ENCODE measurements at places on chromosomes 7 and 10. TPM values are rescaled to one million over a fixed set of nuclear protein-coding genes. Genes with fewer than 3 reads are reported as not detected.

MAGI2 gene
- total RNA-seq: 24.7 TPM

GFRA1 gene
- total RNA-seq: 5.1 TPM

ZC3HAV1L gene
- total RNA-seq: 23.5 TPM

CTAGE6 gene
- not detected for total RNA-seq

DLX5 gene
- not detected for total RNA-seq

GIMAP5 gene
- 0.45 TPM for total RNA-seq

TMEM213 gene
- not detected for total RNA-seq

NRP1 gene
- total RNA-seq: 327 TPM

DNA sequence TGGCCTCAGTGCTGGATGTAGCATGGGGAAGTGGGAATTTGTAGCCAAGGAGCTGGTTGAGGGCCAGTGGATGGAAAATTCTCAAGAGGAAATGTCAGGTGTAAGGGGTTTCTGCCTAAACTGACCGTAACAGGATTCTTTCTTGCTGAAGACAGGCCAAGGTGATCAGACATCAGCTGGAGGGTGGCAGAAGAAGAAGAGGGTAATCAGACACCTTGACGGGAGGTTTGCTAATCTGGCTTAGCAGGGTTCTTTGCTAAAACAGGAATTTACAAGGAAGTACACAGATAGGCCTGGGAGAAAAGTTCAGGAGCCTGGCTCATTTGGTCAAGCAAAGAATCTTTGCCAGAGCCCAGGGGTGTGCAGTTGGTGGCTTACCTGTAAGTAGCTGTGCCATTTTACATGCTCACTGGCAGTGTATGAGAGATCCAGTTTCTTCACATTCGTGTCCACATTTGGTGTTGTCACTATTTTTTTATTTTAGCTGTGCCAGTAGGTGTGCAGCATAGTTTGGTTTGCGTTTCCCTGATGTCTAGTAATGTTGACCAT, 73.7 kb downstream of the BMPR1A start:
- DNase-seq: no peak

DNA sequence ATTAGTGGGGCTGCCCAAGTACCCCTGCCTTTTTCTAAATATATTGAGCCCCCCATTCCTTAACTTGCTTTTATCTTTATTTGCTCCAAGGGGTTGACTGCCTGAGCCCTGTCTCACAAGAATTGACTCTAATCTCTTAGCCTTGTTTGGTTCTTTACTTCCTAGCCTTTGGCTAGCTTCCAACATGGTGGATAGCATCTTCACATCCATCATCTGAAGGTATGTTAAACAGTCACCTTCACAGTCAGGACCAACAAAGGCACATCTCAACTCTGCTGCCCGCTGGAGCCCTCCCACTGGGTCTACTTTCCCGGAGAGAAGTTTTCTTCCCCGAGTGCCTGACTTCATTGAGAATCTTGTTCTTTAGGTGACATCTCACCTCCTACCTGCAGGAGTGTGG, 329.5 kb downstream of the GPR158 start:
- DNase-seq: no peak

DNA sequence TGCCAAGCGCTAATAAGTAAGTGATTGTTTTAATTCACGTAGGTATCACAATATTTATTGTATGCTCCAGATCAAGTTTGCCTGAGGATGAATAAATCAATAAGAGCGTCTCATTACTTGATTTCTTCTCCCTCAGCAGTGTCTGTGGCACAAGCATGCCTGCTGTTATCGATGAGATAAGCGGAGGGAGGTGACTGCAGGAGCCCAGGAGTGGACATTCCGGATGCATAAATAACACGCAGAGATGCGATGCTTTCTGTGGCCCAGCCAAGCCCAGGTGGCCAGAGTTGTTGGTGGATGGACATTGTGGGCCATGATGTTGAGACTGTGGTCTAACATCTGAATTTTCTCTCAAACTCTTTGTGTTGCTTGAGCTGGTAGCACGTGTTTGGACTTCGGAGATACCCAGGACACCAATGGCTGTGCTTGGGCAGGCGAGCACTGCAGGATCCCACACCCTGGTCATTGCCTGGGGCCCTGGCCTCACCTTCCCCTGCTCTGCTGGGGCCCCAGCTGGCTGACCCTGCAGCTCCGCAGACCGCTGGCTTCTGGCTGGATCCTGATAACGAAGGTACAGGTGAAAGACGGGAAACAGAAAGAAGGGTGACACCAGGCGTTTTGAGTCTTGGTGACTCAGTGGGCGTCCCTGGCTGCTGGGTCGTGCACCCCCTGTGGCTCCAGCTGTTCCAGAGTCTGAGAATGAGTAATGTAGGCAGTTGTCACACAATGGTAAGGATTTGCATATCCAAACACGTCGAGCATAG, 31.2 kb upstream of the MNX1 start:
- no peak for DNase-seq

DNA sequence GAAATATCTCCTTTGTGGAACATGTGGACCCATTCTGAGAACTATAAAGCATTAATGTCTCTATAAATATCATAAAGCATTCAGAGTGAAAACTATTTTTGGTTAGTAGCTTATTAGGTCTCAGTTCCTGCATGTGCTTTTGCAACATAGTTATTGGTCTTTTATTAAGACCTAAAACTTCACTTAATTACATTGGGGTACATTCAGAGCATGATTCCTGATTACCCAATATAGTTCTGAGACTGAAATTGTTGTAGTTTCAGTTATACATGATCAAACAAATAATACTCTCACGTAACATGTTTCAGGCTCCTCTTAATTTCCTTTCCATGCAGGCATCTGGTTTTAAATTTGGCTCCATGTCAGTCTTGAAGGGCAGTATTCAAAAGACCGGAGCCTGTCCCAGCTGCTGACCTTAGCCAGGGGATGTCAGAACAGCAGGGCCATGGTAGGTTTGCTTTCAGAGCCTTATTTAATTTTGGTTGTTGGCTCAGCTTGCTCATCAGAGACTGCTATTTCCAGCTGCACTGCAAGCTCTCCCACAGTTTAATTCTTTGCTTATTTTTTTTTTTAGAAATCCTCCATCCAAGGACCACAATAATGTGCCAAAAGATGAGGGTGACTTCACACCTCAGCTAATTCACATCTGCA, 447.8 kb upstream of the FZD8 start:
- DNase-seq: no peak

- DNase-seq: no peak
These were observed 10.9 kb upstream of the KCNMA1 start for GRCh38 chr10:77648472-77648871.

- DNase-seq: no peak
These were observed 190.3 kb upstream of the ETV1 start for GRCh38 chr7:14179781-14180180.

DNA sequence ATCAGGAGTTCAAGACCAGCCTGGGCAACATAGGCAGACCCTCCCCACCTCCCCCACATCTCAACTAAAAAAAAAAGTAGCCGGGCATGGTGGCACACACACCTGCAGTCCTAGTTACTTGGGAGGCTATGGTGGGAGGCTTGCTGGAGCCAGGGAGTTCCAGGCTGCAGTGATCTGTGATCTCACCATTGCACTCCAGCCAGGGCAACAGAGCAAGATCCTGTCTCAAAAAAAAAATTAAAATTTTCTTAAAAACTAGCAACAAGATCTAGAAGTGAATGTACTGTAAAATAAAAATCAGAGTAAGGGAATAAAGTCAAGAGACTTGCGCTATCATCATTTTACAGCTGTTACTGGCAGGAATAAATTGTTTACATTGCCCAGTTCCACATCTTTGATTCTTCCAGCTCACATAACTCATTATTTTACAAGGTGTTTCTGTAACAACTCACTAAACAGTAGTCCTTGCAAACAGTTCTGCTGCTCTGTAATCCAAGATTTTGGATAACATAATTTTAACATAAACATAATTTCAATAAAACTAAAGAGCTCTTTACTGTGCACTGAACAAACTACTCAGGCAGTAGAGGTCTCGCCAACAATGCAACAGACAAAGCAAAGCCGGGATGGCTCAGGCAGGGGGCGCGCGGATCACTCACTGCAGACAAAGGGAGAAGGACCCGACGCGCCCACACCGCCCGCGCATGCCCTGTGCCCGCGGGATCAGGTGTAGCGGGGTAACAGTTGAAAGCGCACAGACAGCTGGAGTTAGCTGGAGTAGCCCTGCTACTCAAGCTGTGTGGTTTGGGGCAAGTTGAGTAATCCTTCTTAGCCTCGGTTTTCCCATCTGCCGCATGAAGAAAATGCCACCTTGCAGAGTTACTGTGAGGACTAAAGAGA, 73.3 kb upstream of the NFE2L3 start:
- peak; percentile 86 for DNase-seq

DNA sequence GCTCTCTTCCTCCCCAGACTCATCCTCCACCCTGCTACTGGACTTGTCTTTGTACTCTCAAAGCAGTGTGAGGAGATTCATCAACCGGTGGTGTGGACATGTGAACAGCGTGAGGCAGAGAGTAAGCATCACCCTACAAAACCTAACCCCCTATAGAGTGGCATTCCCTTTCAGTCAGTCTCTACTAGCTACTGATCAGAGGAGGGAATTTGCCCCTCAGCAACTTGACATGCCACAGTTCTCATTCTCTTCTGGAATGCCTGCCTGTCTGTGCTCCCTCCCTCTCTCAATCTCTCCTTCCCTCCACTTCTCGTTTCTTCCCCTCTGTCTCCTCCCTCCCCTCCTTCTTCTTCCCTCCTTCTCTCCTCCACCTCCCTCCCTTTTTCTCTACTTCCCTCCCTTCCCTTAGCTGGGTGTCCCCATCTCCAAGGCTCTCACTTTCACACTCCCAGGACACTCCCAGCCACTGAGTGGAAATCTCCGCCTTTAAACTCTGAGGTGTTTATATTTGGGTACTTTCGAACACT, 24.6 kb downstream of the H2AZ2 start:
- DNase-seq: no peak

- no peak for DNase-seq
These were observed 8.5 kb upstream of the BAG3 start for GRCh38 chr10:119642556-119643111.

DNA sequence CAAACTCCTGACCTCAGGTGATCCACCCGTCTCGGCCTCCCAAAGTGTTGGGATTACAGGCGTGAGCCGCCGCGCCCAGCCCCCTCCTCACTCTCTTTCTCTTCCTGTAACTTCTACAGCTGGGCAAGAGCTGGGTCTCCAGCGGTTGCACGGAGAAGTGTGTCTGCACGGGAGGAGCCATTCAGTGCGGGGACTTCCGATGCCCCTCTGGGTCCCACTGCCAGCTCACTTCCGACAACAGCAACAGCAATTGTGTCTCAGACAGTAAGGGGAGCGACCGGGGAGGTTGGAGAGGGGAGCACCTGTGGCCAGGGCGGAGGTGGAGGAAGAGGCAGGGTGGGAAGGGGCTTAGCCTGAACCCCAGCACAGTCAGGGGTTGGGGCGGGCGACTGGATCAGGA, 41.4 kb downstream of the EPHB4 start:
- DNase-seq: no peak

DNA sequence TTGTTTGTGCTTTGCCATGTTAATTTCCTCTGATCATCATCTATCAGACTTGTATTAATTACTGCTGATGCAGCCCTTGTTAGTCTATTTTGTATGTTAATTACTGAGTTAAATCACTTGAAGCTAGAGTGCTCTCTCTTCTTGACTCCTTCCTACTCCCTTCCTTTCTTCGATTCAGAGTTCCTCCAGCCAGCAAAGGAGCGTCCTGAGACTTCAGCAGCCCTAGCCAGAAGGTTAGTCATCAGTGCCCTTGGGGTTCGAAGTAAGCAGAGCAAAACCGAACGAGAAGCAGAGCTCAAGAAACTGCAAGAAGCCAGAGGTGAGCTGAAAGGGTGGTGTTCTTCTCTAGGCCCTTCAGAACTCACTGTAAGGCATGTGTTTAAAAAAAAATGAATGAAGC, 32.1 kb downstream of the LOXL4 start:
- DNase-seq: peak; percentile 9

DNA sequence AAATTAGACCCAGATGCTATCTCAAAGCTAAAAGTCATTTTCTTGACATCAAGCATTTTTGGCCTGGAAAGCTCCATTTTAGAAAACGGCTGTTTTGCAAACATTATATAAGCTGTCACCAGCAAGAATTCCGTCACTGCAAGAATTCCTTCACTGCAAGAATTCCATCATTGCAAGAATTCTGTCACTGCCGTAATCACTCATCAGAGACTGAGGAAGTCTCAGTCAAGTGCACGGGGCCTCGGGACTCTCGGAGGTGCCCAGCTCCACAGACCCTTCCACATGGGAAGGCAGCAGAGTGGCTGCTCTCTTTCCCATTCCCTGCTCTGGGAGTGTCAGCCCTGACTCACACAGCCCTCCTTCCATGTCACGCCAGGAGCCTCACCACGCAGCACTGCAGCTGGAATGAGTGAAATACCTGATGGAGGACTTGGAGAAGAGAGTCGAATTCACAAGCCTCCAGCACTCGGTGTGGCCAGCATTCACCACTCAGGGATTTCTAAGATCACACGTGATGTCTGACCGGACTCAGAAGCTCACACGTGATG, 168.3 kb downstream of the PTPRN2 start:
- no peak for DNase-seq

- DNase-seq: no peak
These were observed 218.8 kb upstream of the CELF2 start for GRCh38 chr10:10798864-10799192.

GRCh38 chr10:20887706-20888555, 9.2 kb downstream of the NEBL start:
- DNase-seq: no peak

GRCh38 chr7:6384327-6384726, 63.4 kb downstream of the DAGLB start:
- no peak for DNase-seq

- DNase-seq: no peak
These were observed 11.8 kb upstream of the MAP3K8 start for GRCh38 chr10:30422151-30422695.
